ENCODE measurements at places on chromosomes 1 and 21. TPM values are rescaled to one million over a fixed set of nuclear protein-coding genes. Genes with fewer than 3 reads are reported as not detected.

The HSPA6 gene
- total RNA-seq = 4.6 TPM

The PRDX6 gene
- 275 TPM for total RNA-seq

The AXDND1 gene
- total RNA-seq = 0.22 TPM

The GBP6 gene
- total RNA-seq = 0.11 TPM

The LHX8 gene
- not detected for total RNA-seq

The KRTAP19-8 gene
- not detected for total RNA-seq

The FALEC gene
- total RNA-seq = 0.25 TPM

The ABCB10 gene
- 22.6 TPM for total RNA-seq

The GSTM4 gene
- 14.6 TPM for total RNA-seq

The FAM78B gene
- total RNA-seq = 0.77 TPM

The MIXL1 gene
- 0.12 TPM for total RNA-seq

The SLC30A10 gene
- total RNA-seq = not detected

The C1orf115 gene
- 4.2 TPM for total RNA-seq

The KCNC4 gene
- total RNA-seq = 10.9 TPM

The NBPF4 gene
- not detected for total RNA-seq

The PEAR1 gene
- 1.6 TPM for total RNA-seq

The PKP1 gene
- total RNA-seq = 0.55 TPM

The RGS18 gene
- total RNA-seq = not detected

The WNT2B gene
- total RNA-seq = 1.2 TPM

The EXOSC10 gene
- total RNA-seq = 62.9 TPM

The EVA1C gene
- 15.5 TPM for total RNA-seq

The S100A3 gene
- 2.2 TPM for total RNA-seq

The KCNJ9 gene
- total RNA-seq = not detected

The LAD1 gene
- total RNA-seq = not detected

The TAS1R1 gene
- not detected for total RNA-seq

The STPG1 gene
- total RNA-seq = 7.0 TPM

Measured in uterine smooth muscle cell (primary cell).